ENCODE measurements at places on chromosomes 2 and 18. TPM values are rescaled to one million over a fixed set of nuclear protein-coding genes. Genes with fewer than 3 reads are reported as not detected.

The ALPG gene
- not detected for total RNA-seq

The CCDC68 gene
- total RNA-seq: 5.1 TPM

The AGPS gene
- total RNA-seq: 26.4 TPM

The FAM237A gene
- not detected for total RNA-seq

GRCh38 chr2:171882089-171882769, 11.8 kb downstream of the SLC25A12 start:
- DNase-seq: no peak

DNA sequence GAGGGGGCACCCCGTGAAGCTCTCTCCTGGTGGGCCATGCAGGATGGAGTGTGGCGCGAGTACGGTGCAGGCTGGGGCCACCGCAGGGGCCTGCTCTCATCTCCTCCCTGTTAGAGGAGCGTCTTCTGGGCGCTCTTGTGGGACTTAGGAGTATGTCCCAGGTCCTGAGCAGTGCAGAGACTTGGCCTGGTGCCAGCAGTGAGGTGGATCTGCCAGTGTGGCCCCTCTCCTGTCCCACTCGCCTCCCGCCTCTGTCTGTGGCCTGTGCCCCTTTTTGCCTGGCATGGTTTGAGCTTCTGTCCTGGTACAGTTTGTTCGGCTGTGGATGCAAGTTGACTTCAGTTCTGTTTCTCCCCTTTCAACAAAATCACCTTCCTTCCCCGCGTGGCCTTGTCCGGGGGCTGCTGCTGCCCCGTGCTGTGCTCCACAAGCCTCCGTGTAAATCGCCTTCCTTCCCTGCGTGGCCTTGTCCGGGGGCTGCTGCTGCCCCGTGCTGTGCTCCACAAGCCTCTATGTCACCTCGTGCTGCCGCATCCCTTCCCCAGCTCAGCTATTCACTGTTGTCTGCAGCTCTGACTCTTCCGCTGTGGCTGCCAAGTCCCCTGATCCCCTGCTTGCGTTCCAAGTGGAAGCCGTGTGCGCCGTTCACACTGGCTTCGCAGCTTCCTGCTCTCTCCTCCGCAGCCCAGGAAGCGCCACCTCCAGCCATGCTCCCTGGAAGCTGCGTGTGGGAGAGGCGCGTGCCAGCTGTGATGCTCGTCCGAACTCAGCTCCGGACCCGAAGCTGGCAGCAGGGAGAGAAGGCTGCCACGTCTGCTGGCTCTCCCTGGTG, 13.7 kb downstream of the LDLRAD4 start:
- peak; percentile 56 for DNase-seq

- no peak for DNase-seq
These were observed 104.3 kb upstream of the CNGA3 start for GRCh38 chr2:98242003-98242402.

DNA sequence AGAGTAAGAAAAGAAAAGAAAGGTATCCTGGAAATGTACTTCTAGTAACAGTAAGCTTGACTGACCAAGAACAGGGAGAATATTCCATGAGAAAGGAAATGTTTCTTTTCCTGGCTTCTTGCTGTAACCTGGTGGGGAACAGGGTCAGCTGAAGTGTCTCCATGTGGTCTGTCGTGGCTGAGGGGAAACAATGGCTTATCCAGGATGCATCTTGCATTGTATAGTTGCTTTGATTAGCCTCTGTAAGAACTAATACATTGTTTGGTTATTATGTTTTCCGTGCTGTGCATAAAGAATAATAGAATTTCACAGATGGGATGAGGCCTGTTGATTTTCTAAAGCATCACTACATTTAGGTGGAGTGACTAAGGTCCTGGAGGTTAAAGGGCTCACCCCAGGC, 4.9 kb downstream of the CREG2 start:
- no peak for DNase-seq

- DNase-seq: no peak
These were observed 69.7 kb upstream of the ZNF516 start for GRCh38 chr18:76564655-76565237.

- no peak for DNase-seq
These were observed 46.6 kb upstream of the CTLA4 start for GRCh38 chr2:203820969-203821368.

DNA sequence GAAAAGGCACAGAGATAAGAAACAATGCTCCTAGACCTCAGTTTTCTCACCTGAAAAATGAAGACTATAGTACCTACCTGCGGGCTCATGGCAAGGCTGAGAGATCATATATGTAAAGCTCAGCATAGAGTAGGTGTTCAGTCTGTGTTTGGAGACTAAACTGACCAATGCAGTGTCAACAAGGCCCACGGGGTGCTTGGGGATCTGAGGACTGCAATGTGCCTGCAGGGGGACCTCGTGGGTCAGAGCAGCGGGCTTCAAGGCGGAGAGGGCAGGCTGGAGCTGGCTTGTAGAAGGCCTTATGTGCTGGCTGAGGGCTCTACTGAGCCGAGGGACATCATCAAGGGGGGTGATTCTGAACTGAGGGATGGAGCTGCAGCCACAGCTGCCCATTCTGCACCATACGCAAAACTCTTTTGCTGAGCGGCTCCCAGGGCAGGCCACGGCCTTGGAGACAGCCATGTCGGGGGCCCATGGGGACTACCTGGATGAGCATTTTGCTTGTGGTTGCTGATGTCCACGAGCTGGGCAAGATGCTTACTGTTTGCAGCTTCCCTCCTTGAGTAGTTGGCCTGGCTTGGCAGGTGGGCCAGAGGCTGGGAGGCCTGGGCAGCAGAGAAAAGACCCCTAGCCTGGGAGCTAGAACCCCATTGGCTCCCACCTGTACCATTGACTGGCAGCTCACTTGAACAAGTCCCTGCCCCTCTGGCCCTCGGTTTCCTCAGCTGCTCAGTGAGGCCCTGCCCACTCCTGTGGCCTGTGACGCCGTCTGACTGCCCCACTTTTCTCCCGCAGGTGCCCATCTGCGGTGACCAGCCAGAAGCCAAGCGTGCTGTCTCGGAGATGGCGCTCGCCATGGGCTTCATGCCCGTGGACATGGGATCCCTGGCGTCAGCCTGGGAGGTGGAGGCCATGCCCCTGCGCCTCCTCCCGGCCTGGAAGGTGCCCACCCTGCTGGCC, 23.5 kb downstream of the STEAP3 start:
- DNase-seq: no peak

- no peak for DNase-seq
These were observed 305.2 kb downstream of the ETAA1 start for GRCh38 chr2:67702284-67702683.

- no peak for DNase-seq
These were observed 96.4 kb upstream of the ST6GAL2 start for GRCh38 chr2:106982350-106982749.

All from left ventricle myocardium inferior (tissue), 1 donor.